Activated naive CD4-positive, alpha-beta T cell treated with anti-CD3 and anti-CD28 coated beads, Interleukin-2, amount 50 U/mL, for 16 hours (primary cell): ENCODE measurements at places on chromosomes 7 and 10.

DNA sequence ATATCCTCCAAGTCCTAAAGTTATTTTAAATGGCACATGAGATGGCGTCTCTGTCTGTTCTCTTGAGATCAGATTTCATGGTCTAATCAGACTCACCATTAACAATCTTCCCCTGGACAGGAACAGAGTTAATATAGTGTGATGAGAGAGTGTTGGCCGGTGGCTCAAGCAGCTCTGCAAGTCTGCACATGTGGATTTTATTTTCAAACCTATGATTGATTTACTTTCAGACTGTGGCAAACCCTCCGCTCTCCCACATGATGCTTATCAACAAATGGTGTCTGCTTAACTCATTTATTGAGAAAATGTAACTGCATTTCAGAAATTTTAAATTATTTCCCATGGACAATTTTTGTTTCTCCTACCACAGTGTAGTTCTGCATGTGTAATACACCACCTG is 46.5 kb upstream of the HGF start:
- DNase-seq = no peak

GRCh38 chr10:24897326-24897926 is 55.0 kb downstream of the PRTFDC1 start:
- no peak for DNase-seq

- no peak for DNase-seq
These were observed 373.3 kb upstream of the GALNT17 start for GRCh38 chr7:70758646-70759045.

GRCh38 chr7:4054158-4054557 is 627.9 kb upstream of the FOXK1 start:
- DNase-seq = no peak

- no peak for DNase-seq
These were observed 14.7 kb downstream of the NEUROG3 start for GRCh38 chr10:69558559-69558958.

DNA sequence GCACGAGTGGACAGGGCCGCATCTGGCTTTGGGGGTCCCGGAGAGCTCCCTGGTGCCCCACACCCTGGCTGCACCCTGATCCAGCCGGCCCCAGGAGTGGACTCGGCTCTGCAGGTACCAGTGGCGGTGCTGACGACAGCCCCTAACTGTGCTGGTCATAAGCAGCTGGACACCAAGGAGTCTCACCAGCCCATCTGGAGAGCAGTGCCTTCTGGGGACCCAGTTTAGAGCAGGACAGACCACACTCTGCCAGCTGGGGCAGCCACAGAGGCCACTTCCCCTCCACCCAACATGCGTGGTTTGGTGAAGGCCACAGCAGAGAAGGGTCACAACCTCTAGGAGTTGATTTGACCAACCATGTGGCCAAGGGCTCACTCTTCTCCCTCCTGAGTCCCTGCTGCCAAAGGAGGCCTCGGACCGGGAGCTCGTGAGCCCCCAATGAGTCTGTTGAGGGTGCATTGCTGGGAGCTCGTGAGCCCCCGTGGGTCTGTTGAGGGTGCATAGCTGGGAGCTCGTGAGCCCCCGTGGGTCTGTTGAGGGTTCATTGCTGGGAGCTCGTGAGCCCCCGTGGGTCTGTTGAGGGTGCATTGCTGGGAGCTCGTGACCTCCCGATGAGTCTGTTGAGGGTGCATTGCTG is 16.0 kb upstream of the INPP5A start:
- DNase-seq = no peak

- no peak for DNase-seq
These were observed 197.6 kb downstream of the WDR37 start for GRCh38 chr10:1253523-1254353.

- DNase-seq = no peak
These were observed 258.8 kb downstream of the AHR start for GRCh38 chr7:17557251-17557671.

DNA sequence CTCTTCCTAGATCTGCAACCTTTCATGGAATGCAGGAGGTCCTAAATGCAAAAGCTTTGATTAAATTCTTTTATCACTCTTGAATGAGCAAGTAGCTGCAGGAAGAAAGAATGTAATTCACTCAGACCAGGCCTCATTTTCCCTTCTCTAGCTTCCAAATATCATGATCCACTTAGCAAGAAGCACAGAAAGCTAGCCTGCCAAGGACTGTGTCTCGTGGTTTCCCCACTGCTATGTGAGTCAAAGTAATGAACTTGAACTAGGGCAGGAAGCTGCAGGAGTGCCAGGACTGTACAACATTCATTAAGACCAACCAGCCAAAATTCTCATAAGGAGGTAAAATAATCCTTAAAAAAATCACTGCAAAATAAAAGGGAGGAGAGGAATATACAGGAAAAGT is 379.2 kb downstream of the CALN1 start:
- DNase-seq = no peak

DNA sequence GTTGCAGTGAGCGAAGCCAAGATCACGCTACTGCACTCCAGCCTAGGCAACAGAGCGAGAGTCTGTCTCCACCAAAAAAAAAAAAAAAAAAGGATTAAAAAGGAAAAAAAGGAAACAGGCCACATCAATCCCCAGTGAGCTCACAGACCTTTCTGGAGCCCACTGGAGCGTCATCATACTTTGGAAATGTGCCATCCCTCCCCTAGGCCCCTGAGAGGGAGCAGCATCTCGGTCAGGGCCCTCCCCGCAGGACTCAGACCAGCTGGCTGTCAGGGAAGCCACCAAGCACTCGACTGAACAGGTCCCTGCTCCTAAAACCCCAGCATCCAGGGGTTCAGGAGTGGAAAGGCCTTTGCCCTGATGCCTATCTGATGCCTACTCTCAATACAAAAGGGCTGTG is 97.9 kb upstream of the SH2B2 start:
- DNase-seq = no peak

DNA sequence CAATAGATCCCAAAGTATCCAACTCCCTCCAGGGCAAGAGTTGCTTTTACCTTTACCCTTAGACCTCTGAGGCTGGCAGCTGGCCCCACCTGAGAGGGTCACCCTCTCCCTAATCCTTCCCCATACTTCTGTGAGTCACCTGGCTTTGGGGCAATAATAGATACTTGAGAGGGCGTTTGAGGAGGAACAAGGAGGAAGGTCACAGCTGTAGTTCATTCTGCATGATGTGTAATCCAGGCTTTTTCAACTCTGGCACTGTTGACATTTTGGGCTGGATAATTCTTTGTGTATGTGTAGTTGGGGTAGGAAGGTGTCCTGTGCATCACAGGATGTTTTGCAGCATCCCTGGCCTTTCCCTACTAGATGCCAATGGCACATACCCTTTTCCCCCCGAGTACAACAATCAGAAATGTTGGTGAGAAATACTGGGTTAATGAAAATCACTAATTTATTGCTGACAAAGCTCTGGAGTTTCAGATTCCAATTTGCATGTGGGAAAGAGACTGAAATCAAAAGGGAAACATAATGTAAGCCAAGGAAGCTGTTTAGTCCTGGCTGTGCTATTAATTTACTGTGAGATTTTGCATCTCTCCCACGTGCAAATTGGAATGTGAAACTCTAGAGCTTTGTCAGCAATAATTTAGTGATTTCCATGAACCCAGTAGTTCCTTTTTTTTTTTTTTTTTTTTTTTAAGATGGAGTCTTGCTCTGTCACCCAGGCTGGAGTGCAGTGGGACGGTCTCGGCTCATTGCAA is 3.6 kb downstream of the BLVRA start:
- DNase-seq = no peak

- DNase-seq = peak; percentile 28
These were observed 47.1 kb upstream of the TMEM72 start for GRCh38 chr10:44864051-44864450.

DNA sequence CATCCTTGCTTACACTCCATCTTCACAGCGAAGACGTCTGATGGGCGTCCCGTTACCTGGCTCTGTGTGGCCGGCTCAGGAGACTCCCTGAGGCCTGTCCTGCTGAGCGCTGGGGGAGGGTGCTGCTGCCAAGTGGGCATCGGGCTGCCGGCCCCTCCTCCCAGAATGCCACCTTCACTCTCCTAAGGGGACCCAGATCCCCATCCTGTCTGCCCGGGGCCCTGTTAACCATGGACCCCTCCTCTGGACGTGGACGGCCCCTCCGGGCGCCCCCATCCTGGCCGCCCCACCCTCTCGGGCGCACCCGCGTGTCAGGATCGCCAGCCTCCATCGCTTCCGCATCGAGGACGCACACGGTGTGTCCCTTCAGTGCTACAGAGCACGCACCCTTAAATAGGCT is 7.3 kb upstream of the FOXL3 start:
- no peak for DNase-seq

DNA sequence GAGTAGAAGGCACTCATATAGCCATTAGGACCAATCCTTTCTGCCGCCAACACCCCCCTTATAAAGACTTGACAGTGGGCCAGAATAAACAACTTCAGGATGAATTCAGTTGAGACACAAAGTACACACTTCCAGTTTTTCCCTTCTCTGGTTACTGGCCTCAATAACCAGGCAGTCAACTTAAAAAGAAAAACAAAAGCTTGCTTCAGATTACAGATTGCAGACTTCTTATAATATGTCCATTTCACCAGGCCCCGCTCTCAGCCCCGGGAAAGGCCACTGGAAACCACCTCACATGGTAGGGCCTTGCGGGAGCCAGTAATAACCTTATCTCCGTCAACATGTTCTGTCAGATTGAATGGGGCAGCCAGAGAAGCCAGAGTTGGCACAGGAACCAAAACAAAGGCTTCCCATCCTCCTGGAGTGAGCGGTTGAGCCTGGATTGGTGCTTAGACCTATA is 108.8 kb downstream of the EGFR start:
- no peak for DNase-seq

GRCh38 chr7:84783141-84783778 is 403.6 kb downstream of the SEMA3D start:
- no peak for DNase-seq

- peak; percentile 49 for DNase-seq
These were observed 1.1 kb downstream of the KIAA1217 start for GRCh38 chr10:24209946-24210491.

DNA sequence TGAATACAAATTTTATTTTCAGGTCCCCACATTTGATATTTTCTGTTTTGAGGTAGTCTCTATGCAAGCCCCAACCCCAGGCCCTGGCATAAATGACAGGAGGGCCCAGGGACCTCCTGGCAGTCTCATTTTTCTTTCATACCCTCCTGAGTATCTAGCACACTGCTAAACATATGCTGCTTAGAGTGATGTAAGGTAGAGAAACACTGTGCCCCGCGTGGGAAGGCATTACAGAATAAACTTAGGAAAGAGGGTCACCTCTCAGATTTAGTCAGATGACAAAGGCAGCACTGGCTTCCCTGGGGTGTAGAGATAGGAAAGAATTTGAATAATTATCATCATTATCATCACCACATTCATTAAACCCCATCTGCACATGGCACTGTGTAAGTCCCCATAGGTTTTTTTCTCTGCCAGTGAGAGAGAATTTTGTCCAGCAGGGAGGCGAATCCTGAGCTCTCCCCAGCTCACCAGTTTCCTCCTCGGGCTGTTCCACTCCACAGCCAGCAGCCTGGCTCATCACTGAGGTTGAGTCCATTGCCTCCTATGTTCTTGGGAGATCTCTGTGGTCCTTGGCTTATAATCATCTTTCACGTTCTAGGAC is 507.3 kb upstream of the GALNT17 start:
- DNase-seq = no peak

- no peak for DNase-seq
These were observed 8.6 kb downstream of the RAPGEF5 start for GRCh38 chr7:22348379-22348778.

GRCh38 chr7:126608339-126608776 is 644.4 kb downstream of the GRM8 start:
- no peak for DNase-seq

DNA sequence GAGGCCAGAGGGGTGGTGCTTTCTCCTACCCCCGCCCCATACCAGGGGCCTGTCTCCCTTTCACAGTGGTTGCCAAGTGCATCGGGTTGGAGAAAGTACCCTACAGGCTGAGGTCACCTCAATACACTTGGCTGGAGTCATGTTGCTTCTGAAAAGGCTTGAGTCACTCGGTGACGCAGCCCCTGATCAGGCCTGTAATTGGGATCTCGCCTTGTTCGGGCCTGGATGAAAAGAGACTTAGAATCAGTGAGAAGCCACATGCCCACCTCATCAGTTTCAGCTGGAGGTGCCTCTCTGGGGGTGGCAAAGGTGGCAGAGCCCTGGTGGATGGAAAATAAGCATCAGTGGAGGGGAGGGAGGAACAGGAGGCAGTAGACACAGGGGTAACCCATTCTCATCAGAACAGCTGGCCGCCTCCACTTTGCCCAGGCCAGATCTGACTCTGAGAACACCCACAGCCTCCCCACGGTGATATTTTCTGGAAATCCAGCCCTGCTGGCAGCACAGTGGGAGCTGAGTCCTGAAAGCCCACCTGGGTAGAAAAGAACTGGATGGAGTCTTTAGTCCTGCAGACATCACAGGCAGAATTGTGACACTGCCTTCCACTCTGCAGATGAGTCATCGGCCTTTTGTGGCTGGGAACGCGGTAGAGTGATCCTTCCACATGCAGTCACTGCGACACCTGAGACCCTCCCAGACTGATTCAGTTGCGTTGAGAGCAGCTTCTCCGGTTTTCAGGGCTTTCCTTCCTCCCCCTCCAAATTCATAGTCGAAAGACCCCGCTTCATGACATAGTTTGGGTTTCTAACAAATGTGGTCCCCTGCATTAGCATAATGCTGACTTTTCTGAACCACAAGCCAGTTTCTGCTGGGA is 108.0 kb downstream of the GRK5 start:
- peak; percentile 74 for DNase-seq

- DNase-seq = no peak
These were observed 152.2 kb downstream of the CYP26A1 start for GRCh38 chr10:93225938-93226337.

- DNase-seq = no peak
These were observed 191.7 kb downstream of the AKR1D1 start for GRCh38 chr7:138267934-138268333.

GRCh38 chr7:151857866-151858450 is 19.0 kb downstream of the PRKAG2 start:
- no peak for DNase-seq

GRCh38 chr7:143299840-143300239 is 11.7 kb downstream of the CASP2 start:
- DNase-seq = peak; percentile 64

- no peak for DNase-seq
These were observed 378.2 kb upstream of the PRKCQ start for GRCh38 chr10:6958254-6958653.

DNA sequence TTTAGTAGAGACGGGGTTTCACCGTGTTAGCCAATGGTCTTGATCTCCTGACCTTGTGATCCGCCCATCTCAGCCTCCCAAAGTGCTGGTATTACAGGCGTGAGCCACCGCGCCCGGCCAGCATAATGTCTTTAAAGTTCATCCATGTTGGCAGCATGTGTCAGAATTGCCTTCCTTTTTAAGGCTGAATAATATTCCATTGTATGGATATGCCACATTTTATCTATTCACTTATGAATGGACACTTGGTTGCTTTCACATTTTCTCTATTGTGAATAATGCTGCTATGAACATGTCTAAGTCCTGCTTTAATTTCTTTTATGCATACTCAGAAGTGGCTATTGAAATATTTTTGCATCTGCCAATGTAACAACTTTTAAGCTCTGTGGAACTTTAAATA is 754.0 kb upstream of the GALNT17 start:
- DNase-seq = no peak

- no peak for DNase-seq
These were observed 122.9 kb upstream of the MYO3A start for GRCh38 chr10:25811052-25811685.
